Activated T-cell treated with anti-CD3 and anti-CD28 coated beads for 24 hours (primary cell): ENCODE measurements at places on chromosomes 3 and 15.
A peak's percentile ranks its signal among the peaks of the same experiment; 100 is the strongest.

DNA sequence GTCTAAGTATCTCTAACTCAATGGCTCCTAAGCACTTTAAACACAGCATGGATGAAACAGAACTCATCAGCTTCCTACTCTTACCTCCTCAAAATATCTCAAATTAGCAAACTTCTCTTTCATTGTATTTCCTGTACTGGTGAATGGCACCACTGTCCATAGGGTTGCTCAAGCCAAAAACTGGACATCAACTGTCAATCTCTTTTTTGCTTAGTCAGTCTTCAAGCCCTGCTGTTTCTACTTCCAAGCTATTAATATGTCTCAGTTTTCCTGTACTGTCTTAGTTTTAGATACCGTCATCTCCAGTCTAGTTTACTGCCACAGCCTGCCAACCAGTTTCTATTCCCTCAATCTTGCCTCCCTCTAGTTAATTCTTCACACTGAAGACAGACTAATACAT lies 48.3 kb upstream of the KPNA4 start:
- no peak for DNase-seq

- no peak for DNase-seq
These were observed 15.7 kb upstream of the AEN start for GRCh38 chr15:88605189-88606069.

DNA sequence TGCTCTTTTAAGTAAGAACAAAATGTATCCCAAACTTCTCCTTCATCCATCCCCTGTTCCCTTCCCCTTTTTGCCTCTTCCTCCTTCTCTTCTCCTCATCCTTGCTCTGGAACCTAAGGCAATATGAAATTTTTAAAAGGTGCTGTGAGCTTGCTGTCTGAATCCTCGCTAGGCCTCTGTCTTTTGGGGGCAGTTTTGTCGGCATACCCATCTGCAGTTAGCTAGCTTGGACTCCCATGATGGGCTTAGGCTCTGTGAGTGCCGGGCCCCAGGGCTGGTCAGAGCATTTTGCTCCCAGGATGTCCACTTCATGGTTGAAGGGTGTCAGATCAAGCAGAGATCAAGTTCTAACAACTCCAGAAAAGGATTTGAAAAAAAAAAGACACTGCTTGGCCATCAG lies 18.6 kb downstream of the ZIC1 start:
- DNase-seq, result no peak

DNA sequence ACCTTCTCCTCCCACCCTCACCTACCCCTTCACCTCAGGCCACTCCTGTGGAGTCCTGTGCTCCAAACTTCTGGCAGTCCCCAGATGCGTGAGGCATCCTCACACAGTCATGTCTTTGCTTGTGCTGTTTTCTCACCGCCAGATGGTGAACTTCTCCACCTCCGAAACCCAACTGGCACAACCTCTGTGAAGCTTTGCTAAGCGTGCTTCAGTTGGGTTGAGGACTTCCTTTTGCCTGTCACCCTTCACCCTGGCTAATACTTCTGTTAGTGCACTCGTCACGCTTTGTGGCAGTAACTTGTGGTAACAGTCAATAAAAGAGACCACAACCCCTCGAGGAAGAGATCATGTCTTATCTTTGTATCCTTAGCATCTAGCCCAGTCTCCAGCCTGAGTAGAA lies 42.0 kb upstream of the SKOR1 start:
- DNase-seq, result peak; percentile 30

GRCh38 chr15:82890338-82890994 lies 62.1 kb downstream of the HOMER2 start:
- no peak for DNase-seq

DNA sequence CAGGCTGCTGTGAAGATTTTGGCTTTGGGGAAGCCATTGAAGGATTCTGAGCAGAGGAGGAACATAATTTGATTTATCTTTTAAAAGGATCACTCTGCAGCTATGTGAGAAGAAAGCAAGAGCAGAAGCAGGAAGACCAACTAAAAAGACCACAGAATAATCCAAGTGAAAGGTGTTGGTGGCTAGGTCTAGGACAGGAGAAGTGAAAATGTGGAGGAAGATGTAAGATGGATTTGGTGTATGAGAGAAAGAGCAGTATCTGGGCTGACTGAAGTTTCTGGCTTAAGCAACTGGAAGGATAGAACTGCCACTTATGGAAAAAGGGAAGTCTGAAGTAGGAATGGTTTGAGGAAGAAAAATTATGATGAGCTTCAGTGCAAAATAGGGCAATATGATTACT lies 62.0 kb downstream of the SFMBT1 start:
- no peak for DNase-seq

- no peak for DNase-seq
These were observed 414.7 kb upstream of the NAALADL2 start for GRCh38 chr3:174444391-174444790.

GRCh38 chr3:39000008-39000450 lies 51.7 kb downstream of the SCN11A start:
- DNase-seq, result no peak

DNA sequence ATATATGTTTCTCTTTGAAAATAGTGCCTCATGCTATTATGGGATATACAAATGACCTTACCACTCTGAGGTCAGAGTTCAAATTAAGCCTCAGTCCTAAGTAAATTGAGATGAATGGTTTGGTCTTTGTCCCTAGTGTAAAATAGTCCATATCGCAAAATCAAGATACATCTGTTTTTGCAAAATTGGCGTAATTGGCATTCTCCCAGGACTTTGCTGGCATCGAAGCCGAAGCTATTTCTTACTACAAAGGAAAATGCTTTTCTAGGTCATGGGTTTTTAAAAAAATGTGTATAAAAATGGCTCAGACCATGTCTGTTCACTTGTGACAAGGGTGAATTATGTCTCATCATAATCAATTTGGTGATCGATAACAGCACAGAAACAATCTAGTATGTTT lies 25.9 kb downstream of the ROBO2 start:
- DNase-seq, result no peak

DNA sequence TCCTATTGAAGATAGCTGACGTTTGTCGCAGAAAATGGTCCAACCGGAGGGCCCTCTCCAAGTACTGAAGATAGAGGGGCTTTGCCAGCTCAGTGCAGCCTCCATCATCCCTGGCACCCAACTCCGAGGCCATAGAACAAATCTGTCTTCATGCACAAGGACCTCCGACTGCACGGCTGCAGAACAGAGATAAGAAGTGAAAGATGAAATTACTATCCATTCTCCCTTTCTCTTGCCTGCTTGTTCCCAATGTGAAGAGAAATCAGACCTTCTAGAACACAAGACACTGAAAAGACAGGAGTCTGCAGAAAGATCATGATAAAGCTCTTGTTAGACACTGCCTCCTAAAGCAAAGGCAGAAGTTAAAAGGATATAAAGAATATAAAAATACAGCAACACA lies 19.9 kb downstream of the INO80 start:
- no peak for DNase-seq

DNA sequence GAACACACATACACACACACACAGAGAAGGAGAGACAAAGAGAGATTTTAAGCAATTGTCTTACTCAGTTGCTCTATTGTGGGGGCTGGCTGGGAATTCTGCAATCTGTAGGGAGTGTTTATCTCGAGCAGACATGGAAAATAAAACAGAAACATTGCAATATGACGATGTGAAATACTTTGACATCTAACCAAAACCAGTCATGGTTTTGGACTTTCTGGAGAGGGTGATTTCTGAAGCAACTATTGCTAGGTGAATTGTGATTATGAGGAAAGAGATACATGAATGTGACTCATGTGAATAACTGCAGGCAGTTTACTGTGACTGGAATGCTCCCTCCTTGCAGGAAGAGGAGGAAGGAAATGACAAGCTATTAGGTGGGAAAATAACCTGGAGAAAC lies 12.3 kb upstream of the PHLDB2 start:
- DNase-seq, result no peak

- DNase-seq, result no peak
These were observed 333.3 kb upstream of the THBS1 start for GRCh38 chr15:39247574-39247973.

DNA sequence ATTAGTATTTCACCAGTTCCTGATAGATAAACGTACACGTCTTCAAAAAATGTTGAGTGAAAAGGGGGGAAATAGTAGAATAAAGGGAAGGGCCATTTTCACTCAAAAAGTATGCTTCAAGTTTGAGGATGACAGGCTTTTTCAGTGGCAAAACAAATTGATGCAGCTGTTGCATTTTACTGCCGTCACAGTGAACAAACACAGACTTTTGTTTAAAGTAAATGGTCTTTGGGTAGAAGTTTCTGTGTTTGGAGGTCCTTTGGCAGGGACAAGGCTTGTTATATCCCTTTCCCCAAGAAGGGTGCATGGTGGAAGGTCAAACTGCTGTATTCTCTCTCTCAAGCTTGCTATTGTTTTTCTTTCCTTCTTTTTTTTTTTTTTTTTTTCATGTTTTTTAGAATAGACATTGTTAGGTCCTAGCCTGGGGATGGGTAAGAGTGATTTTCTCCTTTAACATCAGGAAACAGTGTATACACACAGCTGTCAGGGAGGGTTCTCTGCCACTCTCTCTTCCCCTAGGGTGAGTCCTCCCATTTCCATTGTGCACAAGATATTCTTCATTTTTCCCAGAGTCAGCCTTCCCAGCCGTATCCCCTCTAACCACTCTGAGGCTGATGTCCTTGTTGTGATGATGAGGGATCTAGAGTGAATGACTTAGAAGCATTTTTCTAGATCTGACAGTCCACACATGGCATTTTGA lies 6.6 kb upstream of the SUCNR1 start:
- DNase-seq, result no peak

DNA sequence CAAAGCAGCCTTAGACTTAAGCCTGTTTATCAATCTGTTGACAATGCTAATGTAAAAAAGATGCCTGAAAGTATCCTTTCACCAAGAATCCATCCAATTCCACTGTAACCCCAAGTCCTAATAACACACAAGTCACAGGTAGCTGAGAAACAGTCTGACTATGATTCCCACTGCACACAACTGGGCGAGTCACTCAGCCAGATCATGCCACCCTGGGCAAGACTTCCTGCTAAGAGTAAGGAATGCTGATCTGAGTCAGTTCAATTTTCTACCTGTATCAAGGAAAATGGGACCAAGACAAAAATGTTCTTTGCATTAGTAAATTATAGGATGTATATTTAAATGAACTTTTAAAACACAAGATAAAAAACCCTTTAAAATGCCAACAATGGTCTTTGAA lies 33.3 kb downstream of the NPTN start:
- no peak for DNase-seq

DNA sequence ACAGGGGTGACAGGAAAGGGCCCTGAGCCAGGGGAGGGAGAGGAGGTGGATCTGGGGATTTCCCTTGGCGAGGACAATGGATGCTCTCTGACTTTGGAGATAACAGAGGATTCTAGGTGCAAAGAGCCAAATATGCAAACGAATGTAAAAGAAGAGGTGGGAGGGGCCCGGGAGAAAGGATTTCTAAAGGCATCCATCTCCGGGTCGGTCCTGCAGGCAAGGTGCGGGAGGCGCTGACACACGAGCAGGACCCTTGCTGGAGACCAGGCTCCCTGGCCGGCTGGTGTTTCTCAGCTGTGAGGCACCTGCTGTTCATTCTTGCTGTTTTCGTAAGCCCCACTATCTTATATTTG lies 115.2 kb upstream of the TLE3 start:
- DNase-seq, result no peak

DNA sequence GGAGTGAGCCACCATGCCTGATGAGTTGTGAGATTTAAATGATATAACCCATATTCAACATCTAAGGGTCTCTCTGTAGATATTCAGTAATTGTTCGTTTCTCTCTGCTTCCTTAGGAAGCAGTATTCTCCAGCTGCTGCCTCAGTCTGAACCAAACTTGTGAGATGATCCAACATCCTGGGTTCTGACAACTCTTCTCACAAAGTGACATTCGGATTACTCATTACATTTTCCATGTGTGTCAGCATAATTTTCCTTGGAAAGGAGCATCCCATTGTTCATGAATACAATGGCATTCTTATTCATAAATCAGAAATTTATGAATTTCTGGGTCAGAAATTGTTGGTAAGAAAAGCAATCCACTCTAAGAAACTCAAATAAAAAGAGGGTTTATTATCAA lies 15.0 kb upstream of the SEC22A start:
- no peak for DNase-seq

DNA sequence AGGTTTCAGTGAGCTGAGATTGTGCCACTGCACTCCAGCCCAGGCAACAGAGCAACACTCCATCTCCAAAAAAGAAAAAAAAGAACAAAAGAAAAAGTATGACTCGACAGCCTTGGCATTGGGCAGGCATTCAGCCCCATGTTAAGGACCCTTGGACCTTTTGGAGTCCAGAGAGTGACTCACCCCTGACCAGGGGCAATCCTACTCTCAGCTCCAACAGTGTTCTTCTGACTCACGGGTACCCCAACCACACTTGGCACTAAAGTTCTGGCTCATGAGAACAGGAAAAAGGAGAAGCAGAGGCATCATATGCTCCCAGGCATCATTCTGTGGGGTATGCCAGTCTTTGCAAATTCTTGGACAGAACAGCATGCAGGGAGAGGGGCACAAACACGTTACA lies 252.4 kb upstream of the HES1 start:
- DNase-seq, result no peak

DNA sequence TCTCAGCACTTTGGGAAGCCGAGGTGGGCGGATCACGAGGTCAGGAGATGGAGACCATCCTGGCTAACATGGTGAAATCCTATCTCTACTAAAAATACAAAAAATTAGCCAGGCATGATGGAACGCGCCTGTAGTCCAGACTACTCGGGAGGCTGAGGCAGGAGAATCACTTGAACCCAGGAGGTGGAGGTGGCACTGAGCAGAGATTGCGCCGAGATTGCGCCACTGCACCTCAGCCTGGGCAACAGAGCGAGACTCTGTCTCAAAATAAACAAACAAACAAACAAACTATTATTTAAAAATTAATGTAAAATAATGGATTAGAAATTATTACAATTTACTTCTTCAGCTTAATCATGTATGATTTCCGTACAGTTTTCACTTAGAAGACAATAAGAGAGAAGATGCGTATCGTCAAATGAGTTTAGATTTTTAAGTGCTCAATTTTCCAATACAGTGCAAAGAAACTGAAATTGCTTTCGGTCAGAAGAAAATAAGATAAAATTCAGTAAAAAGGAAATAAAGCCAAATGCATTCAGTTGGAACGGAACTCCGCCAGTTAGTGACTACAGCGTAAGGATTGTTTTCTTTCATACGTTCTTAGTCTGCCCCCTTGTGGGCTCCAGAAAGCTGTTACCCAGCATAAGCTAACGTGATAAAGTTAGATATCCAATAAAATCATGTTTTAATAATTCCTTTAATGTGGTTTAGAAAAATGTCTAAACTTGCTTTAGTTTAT lies 24.8 kb downstream of the AADAC start:
- DNase-seq, result no peak

DNA sequence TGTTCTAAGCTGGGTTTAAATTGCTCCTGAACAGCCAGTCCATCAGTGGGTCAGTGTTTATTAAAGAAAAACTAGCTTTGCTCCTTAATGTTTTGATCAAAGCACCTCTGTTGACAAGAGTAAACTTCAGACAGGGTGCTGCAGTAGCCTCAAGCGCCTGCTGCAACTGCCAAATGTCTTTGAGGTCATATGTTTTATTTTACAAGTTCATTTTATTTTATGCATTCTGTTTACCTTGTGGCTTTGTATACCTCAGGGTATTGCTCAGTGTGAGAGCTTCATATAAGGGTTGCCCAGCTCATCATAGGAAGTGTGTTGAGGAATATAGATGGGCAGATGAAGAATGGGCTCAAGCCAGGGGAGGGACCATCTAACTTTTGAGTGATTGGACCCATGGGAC lies 8.5 kb downstream of the MYZAP start:
- no peak for DNase-seq
